ENCODE measurements at places on chromosomes 4 and X.

- DNase-seq: no peak
These were observed 2.0 kb downstream of the CYBB start for GRCh38 chrX:37781814-37782213.

DNA sequence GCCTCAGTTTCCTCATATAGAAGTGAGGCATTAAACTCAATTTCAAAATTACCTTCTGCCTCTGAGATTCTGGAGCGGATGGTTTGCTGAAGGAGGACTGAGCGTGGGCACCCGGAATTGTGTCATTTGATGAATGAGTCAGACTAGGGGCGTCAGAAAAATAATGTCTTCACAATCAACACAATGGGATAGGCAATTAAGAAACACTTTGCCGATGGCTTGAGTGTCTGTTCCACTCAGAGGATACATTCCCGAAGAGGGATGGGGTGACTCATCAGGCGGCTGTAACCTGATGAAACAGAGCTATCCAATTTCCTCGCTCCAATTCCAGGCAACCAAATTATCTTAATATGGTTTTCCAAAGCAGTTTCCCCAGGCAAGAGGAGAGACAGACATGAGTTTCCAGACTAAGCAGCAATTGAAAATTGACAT, 1.2 kb upstream of the CHRNA9 start:
- DNase-seq: no peak

DNA sequence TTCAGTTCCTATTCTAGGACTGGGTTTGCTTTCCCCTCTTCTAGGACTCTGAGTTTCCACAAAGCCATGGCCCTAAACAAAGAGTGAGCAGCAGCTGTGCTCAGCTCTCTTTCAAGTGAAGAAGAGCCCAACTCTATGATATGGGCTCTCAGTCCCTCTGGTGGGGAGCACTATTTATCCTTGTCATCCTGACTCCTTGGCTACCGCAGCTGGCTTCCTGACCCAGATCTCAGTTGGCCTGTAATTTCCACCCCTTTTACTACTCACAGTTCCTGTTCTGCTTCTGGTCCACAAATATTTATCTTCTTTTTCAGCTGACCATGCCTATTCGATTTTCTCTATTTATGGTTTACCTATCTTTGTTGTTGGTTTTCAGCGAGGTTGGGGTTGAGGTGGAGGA, 33.8 kb downstream of the F8 start:
- no peak for DNase-seq

DNA sequence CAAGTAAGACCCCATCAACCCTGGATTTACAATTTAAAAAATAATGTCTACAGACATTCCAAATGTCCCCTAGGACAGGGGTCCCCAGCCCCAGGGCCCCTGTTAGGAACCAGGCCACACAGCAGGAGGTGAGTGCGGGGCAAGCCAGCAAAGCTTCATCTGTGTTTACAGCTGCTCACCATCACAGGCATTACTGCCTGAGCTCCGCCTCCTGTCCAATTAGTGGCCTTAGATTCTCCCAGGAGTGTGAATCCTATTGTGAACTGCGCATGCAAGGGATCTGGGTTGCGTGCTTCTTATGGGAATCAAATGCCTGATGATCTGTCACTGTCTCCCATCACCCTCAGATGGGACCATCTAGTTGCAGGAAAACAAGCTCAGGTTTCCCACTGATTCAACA, 146.1 kb downstream of the ATP10D start:
- DNase-seq: no peak

DNA sequence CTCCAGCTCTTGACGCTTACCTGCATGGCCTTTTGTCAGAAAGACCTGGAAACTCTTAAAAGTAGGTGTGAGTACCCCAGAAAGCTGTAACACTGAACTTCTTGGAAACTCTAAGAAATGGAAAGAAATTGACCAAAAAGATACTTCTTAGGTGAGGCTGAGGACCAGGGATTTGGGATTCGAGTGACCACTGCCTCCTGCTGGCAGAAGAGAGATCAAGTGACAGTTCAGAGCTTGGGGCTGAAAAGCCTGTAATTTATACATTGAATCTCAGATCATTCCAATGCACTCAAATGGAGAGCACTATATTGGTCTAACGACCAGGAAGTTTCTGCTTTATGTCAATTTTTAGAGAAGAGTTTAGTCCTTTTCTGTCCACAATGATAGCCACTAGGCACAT, 204.6 kb downstream of the PDGFRA start:
- DNase-seq: no peak

- no peak for DNase-seq
These were observed 21.1 kb upstream of the SMIM10 start for GRCh38 chrX:134969726-134970125.

DNA sequence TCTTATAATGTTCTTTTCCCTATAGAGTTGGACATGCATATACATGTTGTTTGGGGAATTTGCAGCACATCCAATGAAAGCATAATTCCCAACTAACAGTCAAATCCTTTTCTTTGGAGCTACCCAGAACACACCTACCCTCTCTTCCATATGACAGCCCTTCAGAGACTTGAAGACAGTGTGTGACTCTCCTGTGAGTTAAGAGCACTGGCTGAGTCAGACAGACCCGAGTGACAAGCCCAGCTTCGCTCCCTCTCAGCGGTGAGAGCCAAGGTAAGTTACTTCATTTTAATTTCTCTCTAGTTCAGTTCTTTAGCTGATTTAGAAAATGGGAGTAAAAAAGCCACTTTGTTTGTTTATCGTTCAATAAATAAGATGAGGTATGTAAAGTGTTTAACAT, 86.3 kb downstream of the RTL9 start:
- DNase-seq: no peak

DNA sequence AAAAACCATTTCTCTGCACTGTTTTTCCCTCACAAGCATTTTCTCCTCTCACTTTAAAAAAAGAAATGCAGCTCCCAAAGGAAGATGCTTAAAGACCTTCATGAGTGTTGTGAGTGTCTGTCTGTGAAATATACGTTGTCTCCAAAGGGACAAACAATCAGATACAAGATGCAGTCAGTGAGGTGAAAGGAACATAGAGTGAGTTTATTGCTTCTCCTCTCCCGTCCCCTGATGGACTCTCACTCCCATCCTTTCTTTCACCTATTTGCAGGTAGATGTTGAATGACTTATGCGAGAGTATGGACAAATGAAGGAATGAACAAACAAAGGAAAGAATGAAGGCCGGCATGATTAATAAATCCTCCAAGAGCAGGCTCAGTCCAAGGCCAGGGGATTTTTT, 561.2 kb upstream of the DIPK2B start:
- DNase-seq: no peak

GRCh38 chr4:85086721-85087120, 120.2 kb upstream of the WDFY3 start:
- no peak for DNase-seq

- DNase-seq: no peak
These were observed 256.1 kb upstream of the PITX2 start for GRCh38 chr4:110878956-110879355.

GRCh38 chr4:101801958-101802357, 11.4 kb downstream of the BANK1 start:
- DNase-seq: no peak

DNA sequence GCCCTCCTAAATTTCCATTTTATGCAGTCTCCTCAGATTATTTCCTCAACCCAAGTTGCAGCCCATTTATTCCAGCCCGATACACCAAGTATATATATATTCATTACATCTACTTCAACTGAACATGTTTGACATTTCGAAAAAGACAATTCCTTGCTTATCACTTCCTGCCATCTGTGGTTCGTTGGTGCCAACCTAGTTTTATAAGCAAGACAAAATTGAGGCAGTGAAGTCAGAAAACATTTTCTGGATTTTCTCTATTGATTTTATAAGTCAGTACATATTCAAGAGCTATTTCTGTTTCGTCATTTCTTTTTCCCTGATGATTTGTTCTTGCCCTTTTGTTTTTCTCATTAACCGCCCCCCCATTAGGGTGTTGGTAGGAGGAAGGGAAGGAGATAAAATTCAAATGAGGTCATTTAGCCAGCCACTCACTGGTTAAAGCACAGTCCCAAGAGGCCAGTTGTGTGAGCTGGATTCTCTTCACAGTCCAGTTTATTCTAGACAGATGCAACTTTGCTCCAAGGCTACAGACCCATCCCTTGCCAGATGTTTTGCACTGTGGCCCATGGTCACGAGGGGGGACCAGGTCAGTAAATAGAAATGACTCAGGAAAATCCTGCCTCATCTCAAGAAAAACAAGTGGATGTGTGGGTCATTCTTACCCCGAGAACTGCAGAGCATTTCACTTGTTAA, 20.3 kb upstream of the VEGFD start:
- DNase-seq: no peak

GRCh38 chr4:180828455-180829018, 1414.7 kb upstream of the TENM3 start:
- DNase-seq: no peak

DNA sequence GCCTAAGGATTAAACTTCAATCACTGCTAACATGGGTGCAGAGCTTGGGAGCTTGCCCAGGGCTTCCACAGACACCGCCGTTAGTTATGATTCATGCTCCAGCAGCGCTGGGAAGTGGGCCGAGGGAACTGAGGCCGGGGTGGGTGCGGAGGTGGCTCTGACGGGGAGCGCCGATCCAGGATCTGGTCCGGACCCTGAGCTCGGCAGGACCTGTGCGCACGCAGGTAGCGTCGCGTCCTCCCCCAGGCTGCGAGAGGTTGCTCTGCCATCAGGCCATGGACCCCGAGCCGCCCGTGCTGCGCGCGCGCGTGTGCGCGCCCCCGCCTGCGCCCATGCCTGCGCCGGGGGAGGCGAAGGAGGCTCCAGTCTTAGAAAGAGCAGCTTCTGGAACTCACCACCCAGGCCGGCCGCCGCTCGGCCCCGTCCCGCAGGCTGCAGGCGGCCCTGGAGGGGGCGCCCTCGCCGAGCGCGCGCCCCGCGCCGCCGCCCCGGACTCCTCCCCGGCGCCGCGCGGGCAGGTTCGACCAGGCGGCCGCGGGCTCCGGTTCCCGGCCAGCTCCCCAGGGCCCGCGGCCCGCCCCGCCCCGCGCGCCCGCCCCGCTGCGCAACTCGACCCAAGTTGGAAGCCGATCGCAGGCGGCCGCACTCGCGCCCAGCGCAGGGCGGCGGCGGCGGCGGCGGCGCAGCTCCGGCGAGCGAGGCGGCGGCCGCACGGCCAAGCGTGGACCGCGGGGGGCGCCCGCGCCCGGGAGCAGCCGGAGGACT, 732 bp upstream of the ADRA2C start:
- no peak for DNase-seq

- peak; percentile 36 for DNase-seq
These were observed 1.3 kb downstream of the LCORL start for GRCh38 chr4:18020145-18020670.

DNA sequence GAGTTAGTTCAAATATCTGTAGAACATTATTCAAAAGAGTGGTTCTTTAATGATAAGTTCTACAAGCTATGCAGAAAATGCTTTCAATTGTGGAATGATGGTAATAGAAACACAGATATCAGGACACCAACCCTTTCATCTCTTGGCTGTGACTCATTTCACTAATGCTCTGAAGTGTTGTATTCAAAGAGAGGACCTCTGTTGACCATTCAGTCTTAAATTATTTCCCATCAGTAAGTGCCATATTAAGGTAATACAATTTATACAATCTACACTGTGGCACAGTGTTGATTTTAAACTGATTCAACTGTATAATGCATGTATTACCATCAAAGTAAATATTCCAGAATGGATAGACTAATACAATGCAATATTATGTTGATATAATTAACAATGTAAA, 289.0 kb upstream of the ADGRL3 start:
- no peak for DNase-seq

- no peak for DNase-seq
These were observed 79.1 kb downstream of the NPFFR2 start for GRCh38 chr4:72110886-72111285.

DNA sequence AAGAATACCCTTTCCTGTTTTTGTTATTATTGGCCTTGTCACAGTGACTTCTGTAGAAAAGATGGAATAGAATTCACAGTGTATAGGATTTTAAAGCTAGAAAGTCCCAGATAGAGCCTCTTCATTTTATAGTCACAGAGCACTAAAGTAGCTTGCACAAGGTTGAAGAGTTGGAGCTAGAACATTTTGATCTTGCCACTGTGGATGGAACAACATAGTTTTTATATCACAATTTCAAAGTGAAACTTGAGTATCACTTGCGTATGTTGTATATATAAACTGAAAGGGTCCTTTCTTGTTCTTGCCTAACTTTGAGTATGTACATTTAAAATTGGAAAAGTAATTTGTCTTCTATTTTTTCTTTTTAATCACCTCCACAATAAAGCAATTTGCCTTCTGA, 2.7 kb downstream of the USO1 start:
- DNase-seq: no peak

DNA sequence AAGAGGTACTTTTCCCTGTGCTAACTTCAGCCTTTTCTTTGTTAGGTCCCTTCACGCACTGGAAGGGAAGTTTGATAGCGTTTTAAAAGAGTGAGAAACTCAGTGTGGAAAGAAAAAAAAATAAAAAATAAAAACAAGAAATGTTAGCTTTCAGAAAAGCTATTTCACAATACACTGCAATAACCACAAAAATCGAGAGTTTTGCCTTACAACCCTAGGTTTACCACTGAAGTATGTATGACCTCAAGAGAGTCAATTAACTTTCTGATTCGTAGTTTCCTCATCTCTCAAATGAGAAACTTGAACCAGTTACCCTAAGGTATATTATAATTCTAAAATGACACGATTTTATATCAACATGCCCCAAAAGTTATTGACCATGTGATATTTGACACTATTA, 93.9 kb upstream of the JADE1 start:
- no peak for DNase-seq

DNA sequence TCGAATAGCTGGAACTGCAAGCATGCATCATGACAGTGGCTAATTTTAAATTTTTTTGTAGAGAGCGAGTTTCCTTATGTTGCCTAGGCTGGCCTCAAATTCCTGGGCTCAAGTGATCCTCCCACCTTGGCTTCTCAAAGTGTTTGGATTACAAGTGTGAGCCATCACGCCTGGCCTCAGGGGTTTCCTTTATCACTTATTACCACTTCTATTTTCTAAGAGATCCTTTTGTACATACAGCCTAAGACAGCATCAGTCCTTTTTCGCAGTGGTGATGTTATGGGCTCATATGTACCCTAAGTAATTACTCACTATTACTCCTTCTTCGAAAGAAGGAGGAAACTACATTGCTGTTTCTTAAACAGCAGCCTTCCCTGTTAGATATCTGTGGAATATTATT, 54.1 kb upstream of the CDKN2AIP start:
- no peak for DNase-seq

- no peak for DNase-seq
These were observed 94.0 kb upstream of the TBL1X start for GRCh38 chrX:9370893-9371292.

GRCh38 chr4:40881096-40881495, 131.3 kb downstream of the NSUN7 start:
- DNase-seq: no peak

- no peak for DNase-seq
These were observed 167.5 kb downstream of the PALLD start for GRCh38 chr4:168664242-168664891.
